ENCODE measurements at places on chromosomes 2 and 18.

DNA sequence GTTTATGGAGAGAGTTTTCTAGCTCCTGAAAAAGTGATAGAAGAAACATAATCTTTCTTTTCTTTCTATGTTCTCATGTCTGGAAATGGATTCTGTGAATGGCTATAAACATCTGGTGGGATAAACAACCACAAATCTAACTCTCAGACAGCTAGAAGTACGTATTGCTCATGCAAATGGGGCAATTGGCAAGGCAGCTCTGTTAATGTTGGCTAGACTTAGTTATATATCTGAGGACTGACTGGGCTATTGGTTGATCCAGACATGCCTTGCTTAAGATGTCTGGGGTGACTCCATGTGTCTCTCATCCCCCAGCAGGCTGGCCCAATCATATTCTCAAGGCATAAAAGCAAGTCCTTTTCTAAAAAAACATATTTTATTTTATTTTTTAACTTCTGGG is 939.2 kb upstream of the NRXN1 start:
- DNase-seq: no peak

- DNase-seq: no peak
These were observed 75.3 kb downstream of the RTP5 start for GRCh38 chr2:241944821-241945220.

- DNase-seq: no peak
These were observed 140.0 kb upstream of the PKDCC start for GRCh38 chr2:41907771-41908207.

GRCh38 chr2:32422133-32422532 is 65.3 kb downstream of the BIRC6 start:
- no peak for DNase-seq

DNA sequence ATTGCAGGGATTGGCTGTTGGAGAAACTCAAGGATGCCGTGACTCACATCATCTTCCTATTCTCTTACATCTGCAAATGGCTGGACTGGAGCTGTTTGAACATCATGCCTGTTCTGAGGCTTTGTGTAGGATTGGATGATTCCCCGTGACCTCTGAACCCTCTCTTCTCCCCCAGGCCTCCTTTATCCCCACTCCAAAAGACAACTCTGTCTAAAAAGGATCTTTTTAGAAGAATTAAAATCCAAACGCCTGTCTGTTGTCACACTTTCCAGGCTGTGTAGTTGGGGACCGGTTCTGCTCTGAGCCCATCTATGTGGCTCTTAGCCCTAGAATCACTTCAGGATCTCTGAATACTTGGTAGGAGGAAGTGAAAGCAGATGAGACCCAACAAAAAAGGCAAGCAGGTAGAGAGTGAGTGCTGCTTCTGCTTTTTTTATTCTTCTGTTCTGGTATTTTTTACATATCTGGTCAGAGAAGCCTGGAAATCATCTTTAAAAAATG is 565 bp downstream of the SP140 start:
- DNase-seq: no peak

GRCh38 chr2:32663864-32664263 is 36.0 kb downstream of the TTC27 start:
- DNase-seq: no peak

GRCh38 chr2:175414882-175415487 is 233.5 kb upstream of the ATP5MC3 start:
- no peak for DNase-seq

DNA sequence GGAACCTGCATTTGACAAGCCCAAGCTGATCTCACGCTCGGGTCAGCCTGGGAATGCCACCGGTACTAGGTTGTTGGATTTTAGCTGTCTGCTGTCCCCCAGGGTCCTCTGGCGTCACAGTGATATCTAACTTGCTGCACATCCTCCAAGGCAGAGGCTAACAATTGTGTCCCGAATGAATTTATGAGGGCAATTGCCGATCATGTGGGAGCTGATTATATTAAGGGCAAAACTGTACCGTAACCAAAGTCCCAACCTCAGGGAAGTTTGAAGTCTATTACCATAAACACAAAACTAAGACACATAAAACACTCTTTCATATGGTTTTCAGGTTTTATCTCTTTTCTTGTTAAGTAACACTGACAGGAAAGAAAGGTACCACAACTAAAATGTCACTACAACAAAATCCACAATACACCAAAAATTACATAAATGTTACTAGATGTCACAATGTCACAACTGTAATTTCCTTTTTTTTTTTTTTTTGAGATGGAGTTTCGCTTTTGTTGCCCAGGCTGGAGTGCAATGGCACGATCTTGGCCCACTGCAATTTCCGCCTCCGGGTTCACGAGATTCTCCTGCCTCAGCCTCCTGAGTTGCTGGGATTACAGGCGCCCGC is 6.7 kb downstream of the UXS1 start:
- no peak for DNase-seq

DNA sequence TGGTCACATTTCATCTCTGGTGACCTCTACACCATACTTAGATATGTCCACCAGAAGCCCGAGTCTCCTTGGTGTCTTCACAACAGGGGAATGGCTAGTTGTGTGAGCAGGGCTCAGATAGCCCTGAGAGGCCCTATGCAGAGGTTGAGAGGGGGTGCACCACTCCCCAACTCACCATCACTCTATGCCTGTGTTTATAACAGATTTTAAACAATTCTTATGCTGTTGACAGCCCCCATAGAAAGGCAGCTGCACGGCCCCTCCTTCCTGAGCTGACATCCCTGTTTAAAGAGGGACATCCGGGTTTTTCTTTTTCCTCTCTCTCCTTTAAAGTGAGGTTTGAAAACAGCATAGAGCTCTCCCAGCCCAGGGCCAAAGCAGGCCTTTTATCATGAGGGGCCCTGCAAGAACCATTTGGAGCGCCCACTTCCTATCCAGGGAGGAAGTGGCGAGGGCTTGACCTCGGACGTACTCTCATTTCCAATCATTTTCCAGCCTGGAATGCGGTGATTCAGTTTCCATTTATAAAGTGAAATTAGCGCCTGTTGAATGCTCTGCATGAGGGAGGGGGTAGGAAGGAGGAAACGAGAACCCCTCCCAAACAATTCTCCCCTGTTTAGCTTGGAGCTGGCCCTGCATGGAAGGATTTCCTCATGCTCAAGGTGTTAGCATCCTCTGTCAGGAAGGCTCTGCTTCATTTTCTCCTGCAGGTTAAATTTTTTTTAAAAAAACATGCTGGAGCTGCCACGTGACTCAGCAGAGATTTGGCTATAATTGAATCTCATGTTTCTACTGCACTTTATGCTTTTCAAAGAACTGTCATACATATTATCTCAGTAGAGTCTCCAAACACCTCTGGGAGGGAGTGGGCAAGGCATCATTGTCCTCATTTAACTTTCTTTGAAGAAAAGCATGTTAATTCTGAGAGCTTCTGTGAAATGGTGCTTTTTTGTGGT is 117.5 kb downstream of the DDX1 start:
- DNase-seq: no peak

- DNase-seq: no peak
These were observed 24.0 kb upstream of the CERS6 start for GRCh38 chr2:168432100-168432499.

DNA sequence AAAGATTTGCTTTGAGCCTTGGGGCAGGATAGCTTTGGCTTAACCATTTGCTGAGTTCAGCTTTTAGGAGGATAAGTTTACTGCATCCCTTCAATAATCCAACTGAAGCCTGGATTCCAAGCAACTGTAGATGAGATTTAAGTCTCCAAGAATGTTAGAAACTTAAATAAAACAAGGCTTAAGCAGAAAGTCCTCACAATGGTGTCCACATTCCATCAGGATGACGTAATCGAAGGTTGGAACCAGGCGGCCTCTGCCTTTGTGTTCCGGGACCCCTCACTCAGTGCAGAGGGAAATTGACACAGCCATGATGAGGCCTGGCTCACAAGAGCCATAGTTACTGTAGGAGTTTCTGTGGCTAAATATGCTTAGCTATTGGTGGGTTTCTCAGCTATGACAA is 260.4 kb downstream of the LPIN1 start:
- DNase-seq: no peak

- DNase-seq: no peak
These were observed 78.3 kb downstream of the ADAM23 start for GRCh38 chr2:206521612-206522011.

DNA sequence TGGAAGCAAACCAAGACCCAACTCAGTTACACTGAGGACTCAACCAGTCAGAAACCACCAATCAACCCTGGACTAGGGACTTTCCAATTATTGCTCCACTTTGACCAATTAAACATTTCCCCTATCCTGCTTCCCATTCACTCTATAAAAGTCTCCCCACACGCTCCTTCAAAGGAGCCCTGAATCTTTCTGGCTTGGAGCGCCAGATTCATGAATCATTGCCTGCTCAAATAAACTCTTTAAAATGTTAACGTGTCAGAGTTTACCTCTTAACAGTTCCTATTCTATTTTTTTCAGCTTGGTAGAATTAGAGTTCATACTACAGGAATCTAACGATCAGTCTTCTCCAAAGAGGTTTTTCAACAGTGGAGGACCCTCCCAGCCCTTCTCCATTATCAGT is 20.7 kb upstream of the SULT1C2 start:
- no peak for DNase-seq

DNA sequence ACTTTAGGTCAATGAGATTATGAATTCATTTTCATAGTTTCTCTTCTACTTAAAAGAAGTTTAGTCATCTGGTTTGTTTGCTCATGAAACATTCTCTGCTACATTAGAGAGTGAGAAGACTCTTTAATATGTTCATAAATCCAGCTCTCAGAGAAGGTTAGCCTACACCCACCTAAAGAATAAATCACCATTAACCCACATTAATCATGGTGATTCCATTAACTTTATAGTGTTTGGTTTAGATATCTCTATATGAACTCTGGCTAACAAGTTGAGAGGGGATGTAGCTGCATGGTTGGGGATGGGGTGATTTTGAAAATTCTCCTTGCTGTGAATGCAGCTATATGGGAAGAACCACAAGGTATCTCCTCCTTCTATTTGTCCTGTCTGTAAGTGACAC is 10.7 kb downstream of the TFPI start:
- DNase-seq: no peak

DNA sequence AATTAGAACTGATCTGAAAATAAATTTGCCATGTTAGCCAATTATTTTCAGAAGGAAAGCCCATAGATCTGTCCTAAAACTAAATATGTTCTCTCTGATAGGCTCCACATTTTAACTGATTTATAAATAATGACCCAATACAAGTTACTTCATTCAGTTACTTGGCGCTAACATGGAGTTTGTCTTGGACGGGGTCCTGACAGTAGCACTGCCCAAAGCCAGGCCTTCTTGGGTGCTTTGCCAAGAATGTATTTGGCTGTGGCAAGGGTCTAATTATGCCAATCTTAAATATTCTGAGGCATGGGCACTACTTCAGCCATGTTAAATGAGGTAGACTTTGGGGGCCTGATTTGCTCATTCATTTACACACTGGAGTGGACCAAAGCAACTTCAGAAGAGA is 135.0 kb upstream of the PKDCC start:
- no peak for DNase-seq

DNA sequence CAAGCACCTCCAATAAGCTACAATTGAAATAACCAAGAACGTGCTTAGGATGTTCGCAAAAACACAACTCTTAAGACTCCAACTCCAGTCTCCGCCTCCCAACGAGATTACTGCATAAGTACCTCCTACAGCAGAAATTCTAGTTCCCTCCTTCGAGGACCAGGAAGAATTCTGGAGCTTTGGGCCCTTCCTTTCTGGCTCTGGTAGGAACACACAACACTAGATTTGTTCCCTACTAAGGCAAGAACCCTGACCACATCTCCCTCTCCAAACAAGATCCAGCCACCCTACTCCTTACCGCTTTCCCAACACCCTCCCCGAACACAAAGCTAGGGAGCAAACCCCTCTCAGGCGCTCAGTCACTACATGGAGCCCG is 721 bp downstream of the ADAM17 start:
- DNase-seq: no peak

DNA sequence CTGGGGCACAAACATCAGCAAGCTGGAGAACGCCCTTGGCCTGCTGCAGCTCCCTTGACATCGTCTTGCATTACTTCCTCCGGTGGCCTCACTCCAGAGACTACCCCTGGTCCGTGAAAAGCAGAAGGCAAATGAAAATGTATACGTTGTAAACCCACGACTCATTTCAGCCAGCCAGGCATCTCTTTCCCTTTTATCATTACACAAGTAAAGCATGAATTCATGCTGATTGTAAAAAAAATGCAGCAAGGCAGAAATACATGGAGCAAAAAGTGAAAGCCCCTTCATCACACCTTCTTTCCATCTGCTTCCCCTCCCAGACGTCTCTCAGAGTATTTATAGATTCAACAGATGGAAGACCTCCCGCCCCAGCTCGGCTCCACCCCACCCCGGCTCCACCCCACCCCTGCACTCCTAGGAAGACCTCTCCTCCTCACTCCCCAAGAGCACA is 41.6 kb upstream of the RALBP1 start:
- no peak for DNase-seq

GRCh38 chr2:26472821-26473655 is 4.9 kb downstream of the OTOF start:
- DNase-seq: no peak

DNA sequence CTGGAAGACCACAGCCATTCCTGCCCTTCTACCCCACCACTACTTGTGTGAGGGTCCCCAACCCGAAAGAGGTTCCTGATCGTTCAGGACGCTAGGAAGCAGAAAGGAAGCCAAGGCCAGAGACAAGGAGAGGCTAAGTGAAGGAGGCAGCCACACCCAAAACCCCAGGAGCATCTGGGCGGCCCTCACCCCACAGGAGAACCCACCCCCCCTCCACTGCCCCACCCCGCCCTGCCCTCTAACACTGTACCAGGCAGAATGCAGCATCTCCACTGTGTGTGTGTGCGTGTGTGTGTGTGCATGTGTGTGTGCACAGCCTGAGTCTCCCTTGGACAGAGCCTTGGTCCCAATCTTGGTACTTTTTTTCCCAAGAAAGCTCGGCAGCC is 207.5 kb upstream of the HAAO start:
- DNase-seq: no peak

DNA sequence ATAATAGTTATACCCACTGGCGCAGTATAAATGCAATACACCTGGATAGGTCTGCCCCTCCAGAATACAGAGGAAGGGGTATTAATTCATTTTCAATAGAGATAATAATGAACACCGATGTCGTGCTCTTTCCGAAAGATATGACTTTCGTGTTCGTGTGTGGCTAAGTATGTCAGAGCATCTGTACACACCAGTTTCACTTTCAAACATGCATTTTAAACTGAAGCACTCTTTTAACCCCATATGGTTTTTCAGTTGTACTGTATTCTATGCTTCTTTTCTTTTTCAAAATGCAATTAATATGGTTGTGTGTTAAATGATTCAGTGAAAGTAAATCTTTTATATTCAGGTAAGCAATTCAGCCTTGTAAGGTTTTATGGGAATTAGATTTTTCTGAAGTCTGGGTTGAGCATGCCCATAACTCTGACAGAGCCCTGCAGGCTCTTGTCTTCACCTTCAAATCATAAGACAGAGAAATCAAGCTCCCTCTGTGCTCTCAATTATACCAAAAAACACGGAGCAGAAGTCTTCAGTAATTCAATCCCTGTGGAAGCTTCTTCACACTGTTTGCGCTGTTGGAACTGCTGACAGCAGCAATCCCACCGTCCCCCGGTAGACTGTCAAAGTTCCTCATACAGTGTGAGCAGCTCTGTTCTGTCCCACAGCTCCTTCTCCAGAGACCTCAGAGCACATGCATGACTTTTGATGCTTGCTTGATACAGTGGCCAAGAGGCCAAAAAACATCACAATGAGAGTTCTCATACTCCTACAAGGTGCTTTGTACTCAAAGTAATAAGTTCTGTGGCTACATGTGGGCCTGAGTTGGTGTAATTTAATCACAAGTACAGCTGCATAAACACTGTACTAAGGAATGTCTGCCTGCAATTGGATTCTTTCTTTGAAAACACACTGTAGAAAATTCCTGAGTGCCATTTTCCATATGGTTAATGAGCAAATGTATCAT is 186.8 kb downstream of the ZNF521 start:
- no peak for DNase-seq

- no peak for DNase-seq
These were observed 13.2 kb downstream of the EVA1A start for GRCh38 chr2:75547345-75548035.

Data from stimulated activated CD4-positive, alpha-beta T cell treated with anti-CD3 and anti-CD28 coated beads, Interleukin-4, amount 100 ng/mL, for 48 hours (primary cell).